ENCODE measurements at places on chromosomes 5 and 9.
A peak's percentile ranks its signal among the peaks of the same experiment; 100 is the strongest.

GRCh38 chr9:124457079-124457886 is 7.0 kb downstream of the ADGRD2 start:
- no peak for DNase-seq

DNA sequence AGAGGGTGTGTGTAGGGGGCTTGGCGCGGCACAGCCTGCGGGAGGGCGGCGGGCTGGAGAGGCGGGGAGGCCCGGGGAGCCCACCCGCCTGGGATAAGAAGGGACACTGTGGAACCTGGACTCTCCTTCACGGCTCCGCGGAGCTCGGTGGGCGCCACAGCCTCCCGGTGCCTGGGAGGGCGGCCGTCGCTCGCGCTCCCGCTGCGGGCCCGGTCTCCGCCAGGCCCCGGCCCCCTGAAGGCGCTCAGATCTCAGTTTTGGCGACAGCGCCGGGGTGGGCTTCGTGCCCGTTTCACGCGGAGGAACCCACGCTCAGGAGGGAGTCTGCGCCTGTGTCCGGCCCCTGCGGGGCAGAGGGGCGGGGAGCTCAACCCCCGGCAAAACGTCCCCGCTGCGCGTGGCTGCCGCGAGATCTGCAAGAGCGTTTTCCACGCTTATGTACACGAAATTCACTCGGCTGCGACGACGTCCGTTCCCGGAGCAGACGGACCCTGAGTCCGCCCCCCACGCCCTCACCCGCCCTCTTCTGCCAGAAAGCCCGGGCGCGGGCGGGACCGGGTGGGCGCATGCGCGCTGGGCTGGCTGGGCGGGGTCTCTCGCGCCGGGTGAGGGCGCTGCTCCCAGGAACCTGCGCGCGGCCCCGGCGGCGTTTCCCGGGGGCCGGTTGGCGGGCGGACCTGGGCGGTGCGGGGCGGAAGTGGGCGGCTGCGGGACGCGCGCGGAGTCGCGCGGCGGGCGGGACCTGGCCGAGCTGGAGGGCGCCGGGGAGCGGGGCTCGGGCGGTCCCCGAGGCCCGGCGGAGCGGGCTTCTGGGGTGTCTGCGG is at the start of gene NELFB:
Gene NELFB (plus strand): TSS at position 704 of the 824 bp plus-strand sequence.
- peak; percentile 95 for DNase-seq

- no peak for DNase-seq
Measured at GRCh38 chr5:146580237-146580636, 64.2 kb upstream of the GPR151 start.

GRCh38 chr9:117746263-117746662 is 42.1 kb downstream of the TLR4 start:
- no peak for DNase-seq

- no peak for DNase-seq
Measured at GRCh38 chr9:10094563-10094962, 518.2 kb downstream of the PTPRD start.

DNA sequence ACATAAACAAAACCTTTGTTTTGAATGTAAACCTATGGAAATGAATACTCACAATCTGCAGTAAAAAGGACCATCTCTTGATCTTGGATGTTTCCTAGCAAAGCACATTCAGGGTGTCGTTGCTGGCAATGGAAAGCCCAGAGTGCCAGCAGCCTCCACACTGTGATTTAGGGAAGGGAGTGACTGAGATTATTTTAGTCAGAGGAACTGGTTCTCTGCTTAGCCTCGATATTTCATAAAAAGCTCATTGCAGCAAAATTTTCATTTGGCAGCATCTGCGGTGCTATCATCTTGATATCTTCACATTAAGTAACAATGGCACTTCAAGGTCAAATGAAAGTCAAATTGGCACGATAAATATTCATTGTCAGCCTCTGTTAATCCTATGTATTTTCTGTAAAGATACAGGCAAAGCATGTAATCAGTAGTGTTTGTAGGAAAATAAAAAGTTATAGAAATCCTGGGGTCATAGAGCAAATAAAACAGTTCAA is 116.0 kb downstream of the MACIR start:
- DNase-seq, result no peak

- DNase-seq, result no peak
Measured at GRCh38 chr9:84339503-84339902, 1.1 kb downstream of the SLC28A3 start.

DNA sequence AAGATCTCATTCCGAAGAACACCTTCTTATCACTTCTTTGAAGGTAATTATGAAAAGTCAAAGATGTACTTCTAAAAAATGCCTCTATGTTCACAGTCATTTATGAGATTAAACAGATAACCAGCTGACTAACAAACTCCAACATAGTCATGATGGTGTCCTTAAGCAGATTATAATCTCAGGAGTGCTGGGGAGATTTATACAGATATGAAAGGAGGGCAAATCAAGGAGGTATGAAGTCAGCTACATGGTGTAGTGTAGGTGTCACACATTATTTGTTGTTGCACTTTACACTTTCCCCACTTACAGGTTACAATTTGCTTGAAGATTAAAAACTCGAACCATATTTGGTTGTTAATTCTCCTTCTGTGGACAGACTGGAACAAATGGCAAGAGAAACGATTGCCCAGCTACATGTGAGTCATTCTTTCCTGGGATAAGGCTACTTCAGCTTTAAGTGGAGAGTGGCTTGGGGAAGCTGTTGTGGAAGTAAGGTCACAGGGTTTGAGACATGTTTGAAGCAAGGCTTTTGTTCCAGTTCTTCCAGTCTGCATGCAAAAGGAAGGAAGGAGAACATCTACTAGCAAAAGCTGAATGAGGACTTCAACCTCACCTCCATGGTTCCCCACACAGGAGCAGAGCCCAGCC is 320.1 kb downstream of the ADGRV1 start:
- DNase-seq, result peak; percentile 47

Measured in hepatocyte (in vitro differentiated cells).